Ureter (tissue), 1 donor: ENCODE measurements at places on chromosomes 1 and 21. TPM values are rescaled to one million over a fixed set of nuclear protein-coding genes. Genes with fewer than 3 reads are reported as not detected.

GRCh38 chr1:154807048-154807591 lies 63.0 kb downstream of the KCNN3 start:
- DNase-seq = no peak

GRCh38 chr1:44698138-44698537 lies 23.6 kb downstream of the ARMH1 start:
- no peak for DNase-seq

DNA sequence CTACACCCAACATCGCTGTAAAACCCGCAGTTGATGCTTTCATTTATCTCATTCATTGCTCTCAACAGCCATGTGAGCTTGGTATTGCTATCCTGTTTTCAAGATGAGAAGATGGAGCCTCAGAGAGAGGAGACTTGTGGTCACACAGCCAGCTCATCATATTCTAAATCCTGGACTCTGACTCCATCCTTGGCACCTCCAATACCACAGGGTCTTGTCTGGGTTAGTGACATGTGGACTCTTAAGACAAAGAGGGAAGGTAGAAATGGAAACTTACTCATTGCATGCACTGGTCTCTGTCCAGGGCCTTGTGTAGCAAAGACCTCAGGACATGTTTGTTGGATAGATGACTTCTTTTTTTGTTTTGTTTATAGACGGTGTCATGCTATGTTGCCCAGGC lies 7.0 kb upstream of the RNF19B start:
- no peak for DNase-seq

DNA sequence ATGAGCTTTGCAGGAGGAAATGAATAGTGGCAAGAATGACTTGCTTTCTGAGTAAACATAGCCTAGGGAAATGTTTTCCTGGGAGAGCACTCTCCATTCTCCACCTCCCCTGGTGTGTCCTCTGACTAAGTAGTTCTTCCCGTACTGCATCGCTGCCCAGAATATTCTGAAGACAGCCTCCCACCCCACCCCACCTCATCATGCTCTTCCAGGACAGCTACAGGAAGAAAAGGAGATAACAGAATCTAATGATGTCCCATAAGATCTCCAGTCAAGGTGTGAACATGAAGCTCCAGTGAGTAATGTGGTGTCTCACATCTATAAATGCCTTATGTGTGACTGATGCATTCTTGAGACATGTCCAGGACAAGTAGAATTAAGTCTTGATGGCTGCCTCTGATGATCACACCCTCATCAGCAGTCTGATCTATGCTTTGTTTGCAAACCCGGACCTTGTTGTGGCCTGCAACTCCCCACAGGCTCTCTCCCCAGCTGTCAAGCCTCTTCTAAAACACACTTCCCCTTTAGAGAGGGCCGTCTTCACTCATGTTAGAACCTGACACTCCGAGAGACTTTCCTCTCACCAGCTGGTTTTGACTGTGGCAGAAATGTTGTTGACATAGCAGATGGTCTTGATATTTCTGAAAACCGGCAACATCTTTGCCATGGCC lies 183.0 kb downstream of the CYYR1 start:
- peak; percentile 55 for DNase-seq

DNA sequence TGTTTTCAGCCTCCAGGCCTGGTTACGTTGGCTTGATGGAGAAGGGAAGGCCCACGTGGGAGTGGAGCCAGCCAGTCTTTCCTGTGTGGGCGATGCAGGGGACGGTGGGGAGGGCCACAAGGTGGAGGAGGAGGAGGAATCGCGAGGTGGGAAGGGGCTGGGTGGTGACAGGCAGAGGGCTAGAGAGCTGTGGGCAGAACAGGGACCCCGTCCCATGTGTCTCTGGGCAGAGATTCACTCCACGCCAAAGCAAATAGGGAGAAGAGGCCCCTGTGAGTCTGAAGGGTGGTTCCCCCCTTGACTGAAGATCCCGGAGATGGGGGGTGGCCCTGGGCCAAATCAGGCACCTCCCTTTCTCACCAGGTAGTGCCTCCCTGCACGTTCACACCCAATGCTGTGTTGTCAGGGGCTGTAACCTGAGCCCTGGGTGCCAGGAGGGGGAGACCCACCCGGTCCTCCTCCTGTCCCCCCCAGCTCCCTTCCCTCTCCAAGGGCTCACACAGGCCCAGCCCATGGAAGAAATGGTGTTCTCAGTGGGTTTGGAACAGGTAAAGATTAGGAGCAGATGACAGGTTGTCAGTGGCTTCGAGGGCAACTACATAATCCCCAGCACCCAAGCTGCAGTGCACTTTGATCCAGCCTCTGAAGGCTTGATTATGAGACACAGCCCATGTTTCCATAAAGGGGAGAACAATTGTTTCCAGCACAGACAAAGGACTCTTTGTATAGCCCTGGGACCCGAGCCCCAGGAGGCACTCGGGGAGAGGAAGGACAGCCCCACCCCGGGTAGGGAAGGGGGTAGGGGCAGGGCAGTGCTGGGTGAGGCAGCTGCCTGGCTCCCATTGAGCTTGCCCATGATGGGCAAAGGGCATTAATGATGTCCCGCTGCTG lies 37.7 kb upstream of the GPR37L1 start:
- DNase-seq = no peak

DNA sequence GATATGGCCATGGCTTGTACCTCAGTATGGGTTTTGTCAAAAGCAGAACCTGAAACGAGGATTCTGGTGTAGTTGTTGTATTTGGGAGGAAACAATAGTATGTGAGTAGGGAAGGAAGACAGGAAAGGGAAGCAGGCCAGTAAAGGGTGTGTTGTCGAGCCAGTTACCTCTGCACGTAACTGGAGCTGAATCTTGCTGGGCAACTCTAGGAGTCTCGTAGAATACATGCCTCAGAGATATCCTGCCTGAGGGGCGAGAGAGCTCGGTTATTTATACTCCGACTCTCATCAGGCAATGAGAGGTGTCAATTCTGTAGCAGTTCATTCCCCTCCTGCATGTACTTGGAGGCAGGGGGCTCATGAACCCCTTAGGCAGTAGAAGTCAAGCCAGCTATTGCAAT lies 45.9 kb upstream of the KIF26B start:
- no peak for DNase-seq

Gene SYNC
- 6.4 TPM for total RNA-seq

Gene FMN2
- 0.49 TPM for total RNA-seq
